Cerebellar nuclear complex (tissue), 1 donor: ENCODE measurements at places on chromosomes 4 and X.

DNA sequence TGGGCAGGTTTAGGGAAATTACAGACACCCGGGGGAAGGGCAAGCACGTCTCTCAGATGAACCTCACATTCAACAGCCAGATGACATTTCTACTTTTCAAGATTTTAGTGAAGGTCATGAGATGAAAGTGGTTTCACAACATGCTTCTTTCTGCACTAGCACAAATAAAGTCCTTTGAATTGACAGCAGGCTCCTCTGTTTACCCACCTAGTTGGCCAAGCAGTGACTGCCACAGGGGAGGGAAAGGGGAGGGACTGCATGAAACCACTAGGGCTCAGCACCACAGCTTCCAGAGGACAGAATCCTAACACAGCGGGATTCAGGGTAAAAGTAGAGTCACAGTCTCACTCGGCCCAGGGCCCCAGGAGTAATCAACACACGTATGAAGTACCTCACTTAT lies 6.2 kb downstream of the RAB40A start:
- DNase-seq: no peak

GRCh38 chrX:123085311-123085940 lies 98.7 kb upstream of the GRIA3 start:
- no peak for DNase-seq

DNA sequence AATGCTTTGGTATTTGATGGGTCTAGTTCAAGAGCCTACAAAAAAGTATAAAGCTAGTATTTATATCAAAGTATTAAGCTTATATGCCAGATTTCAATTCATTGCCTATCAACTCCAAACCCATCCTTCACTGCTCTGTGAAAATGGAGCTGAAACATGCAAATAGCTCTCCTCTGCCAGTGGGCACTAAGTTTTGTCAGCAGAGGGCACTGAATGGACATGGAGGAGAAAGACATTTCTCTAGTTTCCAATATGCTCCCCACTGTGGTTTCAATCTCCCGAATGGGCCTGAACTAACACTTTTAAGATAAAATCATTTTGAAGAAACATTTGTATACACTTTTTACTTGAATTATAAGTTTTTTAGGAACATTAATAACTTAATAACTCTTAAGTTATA lies 12.4 kb downstream of the PPID start:
- no peak for DNase-seq

- no peak for DNase-seq
These were observed 29.4 kb upstream of the INTS6L start for GRCh38 chrX:135490979-135491514.

- no peak for DNase-seq
These were observed 59.0 kb downstream of the ING2 start for GRCh38 chr4:183563874-183564273.

DNA sequence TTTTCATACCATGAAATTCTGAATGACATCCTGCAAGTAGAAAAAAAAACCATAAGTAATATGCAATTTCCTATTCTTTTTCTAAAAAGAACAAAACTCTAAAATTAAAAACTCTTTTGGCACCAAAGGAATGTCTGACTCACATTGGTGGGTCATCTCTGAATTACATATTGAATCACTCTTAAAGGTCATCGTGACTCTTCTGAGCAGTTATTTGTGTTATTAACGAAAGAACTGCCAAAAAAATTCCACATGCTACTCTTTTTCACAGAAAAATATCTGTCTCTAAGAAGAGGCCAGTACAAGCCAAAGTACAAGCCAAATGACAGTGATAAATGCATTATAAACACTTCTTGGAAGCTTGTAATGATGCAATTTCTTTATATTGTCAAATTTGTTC lies 282.2 kb downstream of the GUCY2F start:
- DNase-seq: no peak

DNA sequence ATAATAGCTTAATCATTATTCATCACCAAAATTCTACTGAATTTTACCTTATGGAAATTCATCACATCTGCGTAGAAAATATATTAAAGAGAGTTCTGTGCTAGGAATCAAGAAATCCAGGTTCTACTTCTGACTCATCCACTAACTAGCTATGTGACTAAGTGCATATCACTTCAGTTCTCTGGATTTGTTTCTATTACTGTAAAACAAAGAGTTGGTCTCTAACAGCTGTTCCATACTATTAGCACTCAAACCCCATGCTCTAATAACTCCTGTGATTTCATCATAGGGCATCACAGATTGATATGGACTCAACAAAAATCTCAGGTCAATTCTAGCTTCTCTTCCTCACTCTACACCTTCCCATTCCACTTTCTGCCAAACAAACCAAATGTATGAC lies 572.0 kb downstream of the INPP4B start:
- DNase-seq: no peak

- no peak for DNase-seq
These were observed 27.7 kb downstream of the LARP7 start for GRCh38 chr4:112664611-112665010.

GRCh38 chr4:29276150-29276549 lies 1444.0 kb upstream of the PCDH7 start:
- DNase-seq: no peak

- DNase-seq: no peak
These were observed 823.2 kb upstream of the FRG1 start for GRCh38 chr4:189117426-189117825.

DNA sequence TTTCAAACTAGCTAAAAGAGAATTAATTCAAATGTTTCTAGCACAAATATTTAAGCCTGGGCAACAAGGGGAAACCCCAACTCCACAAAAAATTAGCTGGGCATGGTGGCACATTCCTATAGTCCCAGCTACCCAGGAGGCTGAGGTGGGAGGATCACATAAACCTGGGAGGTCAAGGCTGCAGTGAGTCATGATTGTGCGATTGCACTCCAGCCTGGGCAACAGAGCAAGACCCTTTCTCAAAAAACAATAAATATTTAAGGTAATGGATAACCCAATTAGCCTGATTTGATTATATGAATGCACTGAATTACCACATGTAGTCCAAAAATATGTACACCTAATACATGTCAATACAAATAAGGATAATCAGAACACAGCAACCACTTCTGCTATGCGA lies 14.3 kb downstream of the RCHY1 start:
- DNase-seq: no peak

GRCh38 chr4:108533245-108533844 lies 87.0 kb upstream of the RPL34 start:
- no peak for DNase-seq

DNA sequence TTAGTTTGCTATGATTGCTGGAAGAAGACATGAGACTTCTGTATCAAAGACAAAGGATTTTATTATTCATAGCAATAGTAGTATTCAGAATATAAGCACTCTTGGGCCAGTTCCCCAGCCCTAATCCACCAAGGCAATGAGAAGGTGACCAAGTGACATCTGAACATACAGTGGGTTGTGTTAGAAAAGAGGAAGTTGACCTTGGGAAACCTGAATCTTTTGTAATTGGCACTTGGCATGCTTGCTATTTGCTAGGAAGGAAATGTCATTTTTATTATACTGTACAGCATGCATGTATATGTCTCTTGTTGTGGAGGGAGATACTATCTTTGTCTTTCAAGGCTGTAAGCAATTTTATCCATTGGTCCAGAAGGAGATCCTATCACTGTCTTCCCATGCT lies 216.1 kb upstream of the FAT1 start:
- DNase-seq: no peak

- DNase-seq: no peak
These were observed 14.3 kb downstream of the ANTXR2 start for GRCh38 chr4:80058740-80059139.
